ENCODE measurements at places on chromosomes 2 and 18.
A peak's percentile ranks its signal among the peaks of the same experiment; 100 is the strongest.

GRCh38 chr2:177556153-177556552 lies 163.6 kb downstream of the AGPS start:
- DNase-seq = no peak

DNA sequence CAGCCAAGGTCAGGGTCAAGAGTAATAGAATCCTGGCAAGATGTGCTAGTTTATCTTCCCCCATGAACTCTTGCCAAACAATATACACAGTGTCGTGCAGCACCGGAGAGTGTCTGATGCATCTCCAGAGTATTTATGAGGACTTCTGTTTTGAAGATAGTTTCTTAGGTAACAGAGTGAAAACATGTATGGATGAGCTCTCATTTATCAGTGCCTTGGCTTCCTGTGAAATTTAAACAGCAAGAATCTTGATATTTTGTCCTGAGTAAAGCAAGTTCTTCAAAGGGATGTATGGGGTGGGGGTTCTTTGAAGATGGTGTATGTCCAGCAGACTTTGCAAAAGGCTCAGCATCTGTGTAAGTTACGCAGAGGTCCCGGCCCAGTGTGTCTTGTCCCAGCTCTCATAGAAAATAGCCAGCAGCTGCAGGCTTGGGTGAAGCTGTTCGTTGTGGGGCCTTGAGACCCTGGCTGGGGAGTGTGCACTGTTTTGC lies 361.0 kb upstream of the NT5C1B start:
- DNase-seq = peak; percentile 47

GRCh38 chr2:57497489-57498096 lies 549.0 kb upstream of the VRK2 start:
- DNase-seq = peak; percentile 66

DNA sequence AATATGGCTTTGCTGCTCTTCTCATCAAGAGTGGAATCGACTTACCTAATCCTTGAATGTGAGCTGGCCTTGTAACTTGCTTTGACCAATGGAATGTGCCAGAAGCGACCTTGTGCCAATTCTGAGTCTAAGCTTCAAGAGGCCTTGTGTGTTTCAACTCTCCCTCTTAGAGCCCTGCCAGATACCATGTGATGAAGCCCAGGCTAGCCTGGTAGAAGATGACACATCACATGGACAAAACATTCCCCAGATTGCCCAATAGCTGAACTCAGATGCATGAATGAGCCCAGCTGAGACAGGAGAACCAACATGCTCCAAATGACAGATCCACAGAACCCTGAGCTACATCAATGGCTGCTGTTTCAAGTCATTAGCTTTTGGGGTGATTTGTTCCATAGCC lies 4.2 kb upstream of the KLHL14 start:
- no peak for DNase-seq

DNA sequence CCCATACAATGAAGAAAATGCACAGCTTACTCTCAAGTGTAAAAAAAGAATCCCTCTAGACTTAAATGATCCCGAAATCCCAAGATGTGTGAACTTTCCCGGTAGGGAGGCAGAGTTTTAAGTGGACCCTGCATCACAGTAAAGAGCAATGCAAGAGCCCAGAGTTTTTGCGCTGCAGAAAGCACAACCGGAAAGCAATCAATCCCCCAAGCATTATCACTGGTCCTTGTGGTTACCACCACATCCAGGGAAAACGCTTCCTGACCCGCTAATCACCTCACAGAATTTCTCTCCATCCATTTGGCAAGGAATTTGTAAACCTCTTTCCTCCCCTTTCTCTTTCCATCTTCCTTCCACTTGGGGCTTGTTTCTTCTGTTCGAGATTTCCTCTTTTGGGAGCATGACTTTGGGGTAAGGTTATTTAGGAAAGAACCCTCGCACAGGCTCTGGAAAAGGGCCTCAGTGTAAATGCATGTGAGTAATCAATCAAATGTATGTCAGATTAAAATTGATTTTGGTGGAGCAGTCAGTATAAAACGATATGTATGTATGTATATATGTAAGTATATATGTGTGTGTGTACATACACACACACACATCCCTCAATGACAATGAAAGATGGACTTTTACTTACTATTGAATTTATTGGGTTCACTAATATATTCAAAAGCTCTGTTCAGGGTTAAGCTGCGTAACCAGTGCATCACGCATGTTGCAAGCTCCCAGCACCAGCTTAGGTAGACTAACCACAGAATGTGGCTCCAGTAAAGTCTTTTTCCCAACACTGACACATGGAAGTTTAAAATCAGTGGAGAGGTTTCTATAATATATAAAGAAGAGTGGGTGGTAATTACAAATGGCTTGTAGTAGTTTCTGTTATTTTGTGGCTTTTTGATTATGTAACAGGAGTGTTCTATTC lies 1.6 kb downstream of the PLCL1 start:
- no peak for DNase-seq

DNA sequence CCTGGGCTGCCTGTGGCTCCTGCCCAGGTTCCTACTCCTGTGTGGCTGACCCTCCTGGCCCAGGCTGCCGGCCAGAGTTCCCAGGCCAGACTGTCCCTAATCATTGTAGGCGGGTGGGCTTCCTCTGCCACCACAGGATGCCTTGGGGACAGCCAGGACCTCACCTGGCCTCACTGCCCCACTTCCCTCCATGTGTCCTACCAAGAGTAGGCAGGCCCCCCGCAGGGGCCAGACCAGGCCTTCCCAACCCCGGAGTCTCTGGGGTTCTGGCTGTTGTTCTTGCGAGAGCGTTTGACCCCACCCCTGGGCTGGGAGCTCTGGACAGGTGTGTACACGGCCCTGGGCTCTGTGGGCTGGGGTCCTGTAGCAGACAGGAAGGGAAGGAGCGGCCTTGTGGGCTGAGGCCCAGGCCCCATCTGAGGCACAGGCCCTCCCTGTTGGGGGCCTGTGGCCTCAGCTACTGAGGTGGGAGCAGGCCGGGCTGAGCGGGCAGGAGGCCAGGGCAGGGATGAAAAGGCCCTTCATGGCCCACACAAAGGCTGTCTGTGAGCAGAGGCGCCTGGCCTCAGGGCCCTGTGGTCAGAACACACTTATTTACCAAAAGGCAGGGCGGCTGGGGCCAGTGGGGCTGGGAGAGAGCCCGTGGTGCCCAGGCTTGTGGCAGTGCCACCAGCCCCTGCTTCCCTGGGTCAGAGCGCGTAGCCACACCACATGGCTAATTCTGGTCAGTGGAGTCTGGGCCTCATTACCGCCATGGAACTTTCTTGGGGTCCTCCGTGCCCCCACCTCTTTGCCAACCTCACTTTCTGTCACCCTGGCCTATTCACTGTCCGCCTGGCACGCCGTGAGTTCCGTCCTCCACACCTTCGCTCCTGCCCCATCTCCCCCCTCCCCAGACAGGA lies 2.0 kb downstream of the SNORC start:
- no peak for DNase-seq

DNA sequence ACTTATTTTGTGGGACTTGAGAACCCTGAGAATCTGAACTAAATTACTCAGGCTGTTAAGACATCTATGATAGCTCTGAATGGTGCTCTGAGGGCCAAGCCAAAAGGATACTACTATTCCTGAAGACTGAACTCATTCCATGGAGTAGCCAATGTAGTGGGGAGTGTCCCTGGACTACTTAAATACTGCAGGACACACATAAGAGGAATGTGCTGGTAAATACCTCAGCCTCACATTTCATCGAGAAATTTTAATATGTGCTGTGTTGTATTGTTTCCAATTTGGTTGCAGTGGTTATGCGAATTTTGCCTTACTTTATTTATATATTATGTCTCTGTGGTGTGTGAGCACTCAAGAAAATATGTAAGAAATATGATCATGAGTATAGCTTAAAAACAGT lies 264.4 kb upstream of the FIGN start:
- no peak for DNase-seq

GRCh38 chr2:16112972-16113560 lies 172.7 kb downstream of the MYCN start:
- DNase-seq = no peak

DNA sequence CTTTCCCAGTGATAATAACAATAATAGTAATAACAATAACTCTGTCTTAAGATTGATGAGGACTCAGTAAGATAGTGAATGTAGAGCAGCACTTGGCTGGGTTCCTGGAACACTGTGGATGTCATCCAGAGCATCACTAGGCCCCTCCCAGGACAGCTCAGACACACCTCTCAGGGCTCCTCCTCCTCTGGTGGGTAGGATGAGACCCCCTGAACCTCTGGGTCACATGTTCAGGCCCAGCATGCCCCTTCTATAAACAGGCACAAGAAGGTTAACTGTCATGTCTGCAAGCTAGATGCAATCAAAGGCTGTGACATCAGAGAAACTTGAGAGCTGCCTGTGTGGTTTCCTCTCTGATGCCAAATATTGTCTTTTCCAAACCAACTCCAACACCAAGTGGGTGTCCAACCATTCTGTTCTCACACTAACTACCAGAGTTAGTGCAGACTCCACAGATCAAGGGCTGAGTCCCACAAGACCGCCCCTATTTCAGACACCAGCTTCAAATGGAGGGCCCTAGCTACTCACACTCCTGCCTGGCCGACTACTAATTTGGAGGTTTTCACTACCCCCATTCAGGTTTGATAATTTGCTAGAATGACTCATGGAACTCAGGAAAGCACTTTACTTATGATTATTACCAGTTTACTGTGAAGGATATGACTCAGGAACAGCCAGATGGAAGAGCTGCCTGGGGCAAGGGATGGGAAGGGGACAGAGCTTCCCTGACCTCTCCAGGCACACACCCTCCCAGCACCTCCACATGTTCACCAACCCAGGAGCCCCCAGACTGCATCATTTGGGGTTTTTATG lies 46.4 kb upstream of the BZW1 start:
- peak; percentile 66 for DNase-seq

DNA sequence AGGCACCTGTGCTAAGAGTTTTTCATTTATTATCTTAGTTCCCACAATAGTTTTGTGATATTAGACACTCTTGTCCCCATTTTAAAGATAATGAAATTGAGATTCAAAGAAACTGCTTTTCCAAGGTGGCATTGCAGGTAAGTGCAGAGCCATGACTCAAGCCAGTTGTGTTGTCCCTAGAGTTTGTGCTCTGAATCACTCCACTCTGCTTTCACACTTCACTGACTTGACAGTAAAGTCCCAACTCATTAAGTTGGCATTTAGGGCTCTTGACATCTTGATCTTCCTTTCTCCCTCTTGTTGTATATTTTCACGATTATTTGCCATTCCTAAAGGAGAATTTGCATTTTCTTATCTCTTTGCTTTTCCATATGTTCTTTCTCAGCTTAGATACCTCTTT lies 114.3 kb downstream of the DIS3L2 start:
- no peak for DNase-seq

- peak; percentile 24 for DNase-seq
Observed at GRCh38 chr18:63339920-63340484, 20.4 kb upstream of the BCL2 start.

DNA sequence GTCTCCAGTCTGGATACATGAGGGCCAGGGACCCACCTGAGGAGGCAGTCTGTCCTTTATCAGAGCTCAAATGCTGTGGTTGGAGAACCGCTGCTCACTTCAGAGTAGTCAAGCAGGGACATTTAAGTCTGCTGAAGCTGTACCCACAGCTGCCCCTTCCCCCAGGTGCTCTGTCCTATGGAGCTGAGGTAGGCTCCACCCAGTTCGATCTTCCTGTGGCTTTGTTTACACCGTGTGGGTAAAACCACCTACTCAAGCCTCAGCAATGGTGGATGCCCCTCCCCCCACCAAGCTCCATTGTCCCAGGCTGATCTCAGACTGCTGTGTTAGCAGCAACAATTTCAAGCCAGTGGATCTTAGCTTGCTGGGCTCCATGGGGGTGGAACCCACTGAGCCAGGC lies 731.4 kb upstream of the HS6ST1 start:
- no peak for DNase-seq

DNA sequence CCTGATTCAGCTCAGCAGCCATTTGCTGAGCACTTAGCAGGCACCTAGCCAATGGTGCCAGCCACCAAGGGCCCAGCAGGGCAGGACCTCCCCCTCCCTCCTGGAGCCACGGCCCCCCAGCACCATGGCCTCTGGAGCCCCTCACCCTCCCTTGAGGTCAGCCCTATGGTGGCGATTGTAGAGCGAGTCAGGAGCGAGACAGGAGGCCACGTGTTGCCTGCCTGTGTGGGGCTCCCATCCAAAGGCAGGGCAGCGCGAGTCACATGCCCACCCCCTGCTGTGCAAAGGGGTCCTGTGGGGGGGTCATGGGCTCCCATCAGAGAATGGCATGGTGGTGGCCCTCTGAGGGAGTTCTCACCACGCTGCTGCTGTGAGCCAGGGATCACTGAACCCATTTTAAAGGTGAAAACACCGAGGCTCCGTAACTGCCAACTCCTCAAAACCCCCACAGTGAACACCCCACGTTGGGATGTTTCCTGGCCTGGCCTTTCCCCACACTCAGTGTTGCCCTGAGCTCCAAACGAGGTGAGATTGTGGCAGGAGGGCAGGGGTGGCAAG lies 35.6 kb downstream of the RAMP1 start:
- DNase-seq = no peak

GRCh38 chr18:4412286-4412685 lies 42.8 kb downstream of the DLGAP1 start:
- DNase-seq = no peak

DNA sequence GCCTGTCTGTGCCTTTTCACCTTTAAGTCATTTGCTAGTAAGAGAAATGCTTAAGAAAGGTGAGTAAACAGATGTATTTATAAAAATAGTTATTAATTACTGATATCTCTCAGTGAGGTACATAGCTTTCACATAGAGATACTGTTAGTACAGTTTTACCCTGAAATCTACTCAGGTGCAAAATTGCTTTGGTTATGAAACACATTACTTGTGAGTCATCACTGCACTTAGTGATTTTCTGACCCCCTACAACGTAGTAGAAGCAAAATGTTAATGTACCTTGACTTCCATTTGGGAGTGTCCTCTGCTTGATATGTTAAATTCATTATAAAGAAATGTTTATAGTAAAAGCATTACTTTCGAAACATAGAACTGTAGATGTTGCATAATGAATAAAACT lies 6.5 kb downstream of the GLS start:
- DNase-seq = no peak

DNA sequence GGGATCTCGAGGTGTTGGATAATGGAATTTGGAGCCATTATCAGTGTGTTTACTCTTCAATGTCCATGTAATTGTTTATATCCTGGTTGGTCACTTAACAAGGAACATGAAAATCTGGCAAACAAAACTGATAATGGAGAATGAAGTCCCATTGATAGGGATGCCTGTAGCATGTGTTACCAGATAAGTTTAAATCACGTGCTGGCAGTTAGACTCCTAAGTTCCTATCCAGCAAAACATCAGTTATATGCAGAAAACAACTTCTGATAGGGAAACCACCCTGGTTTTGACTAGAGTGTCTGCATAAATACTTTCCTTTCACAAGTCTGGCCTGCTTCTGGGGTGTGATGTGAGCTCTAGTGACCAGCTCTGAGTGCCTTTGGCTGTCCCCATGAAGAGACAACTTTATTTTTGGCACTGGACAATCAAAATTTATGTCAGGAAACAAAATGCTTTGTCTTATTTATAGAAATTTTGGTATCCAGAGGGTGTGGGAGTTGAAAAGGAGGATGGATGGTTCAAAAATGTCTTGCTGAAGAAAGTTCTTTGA lies 82.0 kb downstream of the FHOD3 start:
- no peak for DNase-seq

- no peak for DNase-seq
Observed at GRCh38 chr2:50118905-50119702, 912.8 kb downstream of the NRXN1 start.

- DNase-seq = peak; percentile 69
Observed at GRCh38 chr18:35143622-35144596, 96.9 kb upstream of the ZNF397 start.

All from AG20443 (cell line).